Activated naive CD8-positive, alpha-beta T cell treated with anti-CD3 and anti-CD28 coated beads, Interleukin-2, amount 50 U/mL, for 24 hours (primary cell): ENCODE measurements at places on chromosomes 11 and 22.
A peak's percentile ranks its signal among the peaks of the same experiment; 100 is the strongest.

GRCh38 chr11:96050435-96051182, 126.7 kb upstream of the MTMR2 start:
- peaks cover 21% of the 10 kb centered on the region for H3K36me3 ChIP-seq
- no peak overlapping the region for H3K27ac ChIP-seq
- H3K27me3 ChIP-seq, result no peaks in the 10 kb centered on the region
- no peak overlapping the region for H3K4me3 ChIP-seq
- peaks cover 80% of the 10 kb centered on the region for H3K4me1 ChIP-seq

DNA sequence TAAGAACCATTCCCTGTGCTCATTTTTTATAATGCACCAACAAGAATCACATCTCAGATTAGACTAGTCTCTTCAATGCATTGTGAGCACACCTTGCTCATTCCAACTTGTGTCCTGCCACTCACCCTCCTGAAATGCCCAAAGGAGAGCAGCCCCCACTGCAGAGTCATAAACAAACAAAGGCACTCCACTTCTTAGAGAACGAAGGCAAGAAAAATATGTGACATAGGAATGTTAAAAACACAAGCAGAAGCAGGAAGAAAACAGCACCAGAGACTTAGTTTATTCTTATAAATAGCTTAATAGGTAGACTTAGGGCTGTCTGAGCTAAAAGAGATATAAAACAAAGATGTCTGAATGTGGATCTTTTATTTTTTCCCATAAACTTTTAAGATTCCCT, 57.2 kb downstream of the GUCY1A2 start:
- H3K4me1 ChIP-seq, result no peaks in the 10 kb centered on the region
- no peak overlapping the region for H3K4me3 ChIP-seq
- H3K36me3 ChIP-seq, result no peaks in the 10 kb centered on the region
- no peak for DNase-seq
- H3K27ac ChIP-seq, result no peak overlapping the region

DNA sequence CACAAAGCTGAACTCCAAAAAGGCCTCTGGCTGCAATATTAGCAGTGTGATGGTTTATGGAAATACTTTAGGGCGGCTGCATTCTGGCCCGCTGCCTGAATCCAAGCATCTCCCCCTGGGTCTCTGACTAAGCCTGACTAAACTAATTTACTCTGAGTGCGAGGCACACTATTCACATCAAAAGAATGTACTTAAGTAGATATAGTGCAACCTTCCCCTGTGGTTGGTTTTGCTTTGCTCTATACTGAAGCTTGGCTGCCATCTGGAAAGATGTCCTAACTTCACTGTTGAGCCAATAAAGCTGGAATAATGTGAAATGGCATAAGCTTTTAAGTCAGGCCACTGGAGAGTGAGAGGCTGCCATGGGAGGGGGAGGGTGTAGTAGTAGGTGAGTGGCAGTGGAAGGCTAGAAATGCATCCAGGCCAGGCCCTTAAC, 321.6 kb downstream of the AASDHPPT start:
- no peak overlapping the region for H3K27ac ChIP-seq
- H3K4me1 ChIP-seq, result no peaks in the 10 kb centered on the region
- DNase-seq, result no peak
- no peaks in the 10 kb centered on the region for H3K36me3 ChIP-seq

DNA sequence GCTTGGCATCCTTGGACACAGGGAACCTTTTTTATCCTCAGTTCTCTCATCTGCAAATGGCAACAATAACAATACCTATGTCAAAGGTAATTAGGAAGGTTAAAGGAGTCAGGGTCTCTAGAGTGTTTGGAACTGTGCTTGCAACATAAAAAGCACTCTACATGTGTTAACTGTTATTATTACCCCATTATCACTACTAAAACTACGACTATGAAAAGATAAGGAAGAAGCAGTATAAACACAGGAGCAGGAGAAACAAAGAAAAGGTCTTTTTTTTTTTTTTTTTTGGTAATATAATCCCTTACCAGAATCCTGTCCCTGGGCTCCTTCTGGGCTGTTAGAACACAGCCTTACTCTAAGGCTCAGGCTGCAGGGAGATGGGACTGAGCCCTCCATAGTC, 348.2 kb downstream of the CADM1 start:
- H3K4me3 ChIP-seq, result no peak overlapping the region
- H3K27ac ChIP-seq, result no peak overlapping the region
- DNase-seq, result no peak
- H3K36me3 ChIP-seq, result no peaks in the 10 kb centered on the region

- H3K4me1 ChIP-seq, result peaks cover 97% of the 10 kb centered on the region
- peak overlapping the region; percentile 69 for H3K4me3 ChIP-seq
- peak overlapping the region; percentile 96 for H3K27ac ChIP-seq
- DNase-seq, result no peak
These were observed 22.2 kb downstream of the PTPRJ start for GRCh38 chr11:48002561-48002960.

GRCh38 chr11:14454861-14455632, 44.6 kb downstream of the COPB1 start:
- H3K36me3 ChIP-seq, result peaks cover 24% of the 10 kb centered on the region
- DNase-seq, result no peak
- peaks cover 2% of the 10 kb centered on the region for H3K4me1 ChIP-seq
- no peaks in the 10 kb centered on the region for H3K27me3 ChIP-seq
- H3K4me3 ChIP-seq, result no peak overlapping the region

DNA sequence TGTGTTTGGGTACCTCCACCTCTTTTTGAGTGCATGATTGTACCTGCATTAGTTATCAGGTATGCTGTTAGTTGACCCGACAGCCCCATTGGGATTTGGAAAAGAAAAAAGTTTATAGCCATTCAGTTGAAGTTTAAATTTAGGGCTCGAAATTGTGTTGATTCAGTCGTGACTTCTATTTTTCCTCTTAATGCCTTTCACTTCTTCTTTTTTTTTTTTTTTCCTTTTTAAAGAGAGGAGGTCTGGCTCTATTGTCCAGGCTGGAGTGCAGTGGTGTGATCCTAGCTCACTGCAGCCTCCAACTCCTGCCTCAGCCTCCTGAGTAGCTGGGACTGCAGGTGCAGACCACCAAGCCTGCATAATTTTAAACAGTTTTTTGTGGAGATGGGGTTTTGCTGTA, 2.3 kb downstream of the STT3A start:
- peak overlapping the region; percentile 46 for H3K4me3 ChIP-seq
- no peak for DNase-seq
- H3K4me1 ChIP-seq, result peaks cover 41% of the 10 kb centered on the region

GRCh38 chr11:94768602-94769541, 716 bp downstream of the AMOTL1 start:
- peaks cover 44% of the 10 kb centered on the region for H3K27me3 ChIP-seq
- H3K4me3 ChIP-seq, result peak overlapping the region; percentile 73
- no peaks in the 10 kb centered on the region for H3K36me3 ChIP-seq
- peak; percentile 5 for DNase-seq

GRCh38 chr11:44493383-44493782, 72.1 kb upstream of the CD82 start:
- H3K4me1 ChIP-seq, result no peaks in the 10 kb centered on the region
- no peak for DNase-seq
- H3K27ac ChIP-seq, result no peak overlapping the region
- peaks cover 7% of the 10 kb centered on the region for H3K27me3 ChIP-seq

DNA sequence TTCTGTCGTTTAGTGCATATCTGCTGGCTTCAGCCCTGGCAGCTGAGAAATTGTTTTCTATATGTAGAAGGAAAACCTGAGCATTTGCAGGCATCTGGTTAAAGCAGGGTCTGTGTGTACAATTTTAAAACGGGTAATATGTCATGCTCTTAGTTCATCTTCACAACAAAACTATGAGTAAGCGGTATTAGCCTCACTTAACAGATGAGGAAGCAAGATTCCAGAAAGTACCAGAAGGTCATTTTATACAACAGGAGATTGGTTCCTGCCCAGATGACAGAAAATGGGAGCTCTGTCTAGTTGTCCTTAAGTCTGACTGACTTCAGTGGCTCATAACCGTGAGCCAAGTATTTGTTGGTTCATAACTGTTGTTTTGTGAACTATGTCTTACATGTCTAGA, 1.1 kb downstream of the TIMM10B start:
- H3K4me1 ChIP-seq, result peaks cover 36% of the 10 kb centered on the region
- DNase-seq, result no peak
- H3K27me3 ChIP-seq, result no peaks in the 10 kb centered on the region
- H3K4me3 ChIP-seq, result peak overlapping the region; percentile 92

DNA sequence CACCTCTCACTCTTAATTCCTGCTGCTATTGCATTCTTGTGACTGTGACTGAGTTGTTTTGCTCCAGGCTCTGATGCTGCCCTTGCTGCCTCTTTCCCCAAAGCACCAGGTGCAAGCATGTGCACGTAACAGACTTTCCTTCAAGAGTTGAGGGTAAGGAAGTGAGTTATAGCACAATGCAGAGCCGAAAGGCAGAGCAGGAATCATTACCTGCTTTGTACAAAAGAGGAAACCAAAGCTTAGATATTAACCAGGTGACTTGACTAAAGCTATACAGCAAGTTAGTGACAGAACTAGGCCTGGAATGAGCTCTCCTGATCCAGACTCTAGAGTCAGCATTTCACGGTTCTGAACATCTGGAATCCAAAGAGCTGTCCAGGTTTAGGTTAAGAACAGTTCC, 33.6 kb downstream of the NEU3 start:
- DNase-seq, result no peak
- peaks cover 7% of the 10 kb centered on the region for H3K36me3 ChIP-seq
- no peak overlapping the region for H3K4me3 ChIP-seq
- H3K27me3 ChIP-seq, result no peaks in the 10 kb centered on the region
- H3K27ac ChIP-seq, result no peak overlapping the region

DNA sequence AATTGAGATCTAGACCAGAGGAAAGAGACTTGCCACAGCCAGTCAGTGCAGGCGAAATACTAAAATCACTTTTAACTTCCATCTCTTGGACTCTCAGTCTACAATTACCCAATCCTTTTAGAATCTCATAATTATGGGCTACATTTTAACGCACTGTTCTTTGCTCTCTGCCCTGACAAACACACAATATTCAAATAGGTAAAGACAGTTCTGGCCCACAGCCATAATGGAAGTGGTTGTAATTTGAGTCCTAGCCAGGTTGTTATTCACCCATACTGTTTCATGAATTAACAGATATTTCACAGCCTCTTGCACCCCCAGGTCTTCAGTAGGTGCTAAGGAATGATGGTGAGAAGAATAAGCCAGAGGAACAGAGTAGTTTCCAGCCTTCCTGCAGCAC, 830 bp downstream of the C11orf97 start:
- H3K27me3 ChIP-seq, result peaks cover 29% of the 10 kb centered on the region
- no peaks in the 10 kb centered on the region for H3K36me3 ChIP-seq
- no peak overlapping the region for H3K27ac ChIP-seq
- no peak overlapping the region for H3K4me3 ChIP-seq

GRCh38 chr11:135008412-135008811, 596.4 kb upstream of the B3GAT1 start:
- no peaks in the 10 kb centered on the region for H3K4me1 ChIP-seq
- H3K36me3 ChIP-seq, result no peaks in the 10 kb centered on the region
- no peak for DNase-seq
- peaks cover 15% of the 10 kb centered on the region for H3K27me3 ChIP-seq

DNA sequence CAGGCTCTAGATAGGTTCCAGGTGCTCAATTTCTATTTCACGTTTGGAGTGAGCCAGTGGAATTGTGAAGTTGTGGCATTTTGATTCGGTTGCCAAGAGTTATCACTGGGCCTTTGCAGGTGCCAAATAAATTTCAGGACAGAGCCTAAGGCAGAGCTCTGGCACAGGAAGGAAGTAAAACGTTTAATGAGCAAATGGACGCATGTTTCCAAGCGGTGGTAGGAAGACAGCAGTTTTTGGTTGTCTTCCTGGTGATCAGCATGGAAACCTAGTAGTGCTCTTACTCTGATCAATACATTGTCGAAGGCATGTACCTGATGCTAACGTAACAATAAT, 452 bp downstream of the BIRC3 start:
- H3K27ac ChIP-seq, result peak overlapping the region; percentile 96
- DNase-seq, result no peak
- peaks cover 83% of the 10 kb centered on the region for H3K4me1 ChIP-seq
- peaks cover 4% of the 10 kb centered on the region for H3K27me3 ChIP-seq

DNA sequence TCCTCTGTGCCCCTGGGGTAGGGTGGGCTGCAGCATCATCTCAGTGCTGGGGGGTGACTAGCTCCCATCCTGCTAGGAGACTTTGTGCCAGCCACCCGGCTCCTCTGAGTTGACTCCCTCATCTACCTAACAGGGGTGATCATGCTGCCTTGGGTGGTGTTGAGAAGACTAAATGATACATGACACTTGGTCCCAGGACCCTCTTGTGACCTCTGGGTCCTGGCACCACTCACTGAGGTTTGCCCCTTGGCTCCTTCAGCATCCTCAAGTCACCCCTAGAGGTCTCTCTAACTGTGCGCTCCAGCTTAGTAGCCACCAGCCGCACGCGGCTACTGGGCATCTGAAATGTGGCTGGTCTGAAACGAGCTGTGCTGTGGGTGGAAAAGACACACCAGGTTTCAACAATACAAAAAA, 72.1 kb downstream of the LRRC32 start:
- H3K27me3 ChIP-seq, result peaks cover 16% of the 10 kb centered on the region
- H3K4me1 ChIP-seq, result peaks cover 38% of the 10 kb centered on the region

GRCh38 chr22:40525250-40525884, 111.2 kb downstream of the MRTFA start:
- no peak overlapping the region for H3K27ac ChIP-seq
- no peaks in the 10 kb centered on the region for H3K27me3 ChIP-seq
- peaks cover 10% of the 10 kb centered on the region for H3K36me3 ChIP-seq
- H3K4me3 ChIP-seq, result no peak overlapping the region

DNA sequence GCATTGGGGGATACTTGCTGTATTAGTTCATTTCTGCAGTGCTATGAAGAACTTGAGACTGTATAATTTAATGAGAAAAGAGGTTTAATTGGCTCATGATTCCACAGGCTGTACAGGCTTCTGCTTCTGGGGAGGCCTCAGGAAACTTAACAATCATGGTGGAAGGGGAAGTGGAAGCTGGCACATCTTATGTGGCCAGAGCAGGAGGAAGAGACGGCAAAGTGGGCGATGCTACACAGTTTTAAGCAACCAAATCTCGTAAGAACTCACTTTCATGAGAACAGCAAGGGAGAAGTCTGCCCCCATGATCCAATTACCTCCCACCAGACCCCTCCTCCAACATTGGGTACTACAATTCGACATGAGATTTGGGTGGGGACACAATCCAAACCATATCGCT, 55.1 kb downstream of the TMPRSS5 start:
- DNase-seq, result no peak
- H3K36me3 ChIP-seq, result no peaks in the 10 kb centered on the region
- H3K27ac ChIP-seq, result no peak overlapping the region
- no peak overlapping the region for H3K4me3 ChIP-seq
- no peaks in the 10 kb centered on the region for H3K4me1 ChIP-seq

GRCh38 chr11:69884286-69884685, 65.1 kb upstream of the FGF3 start:
- H3K27me3 ChIP-seq, result peaks cover 3% of the 10 kb centered on the region
- H3K36me3 ChIP-seq, result no peaks in the 10 kb centered on the region
- H3K27ac ChIP-seq, result no peak overlapping the region
- no peak for DNase-seq
- H3K4me1 ChIP-seq, result no peaks in the 10 kb centered on the region
- H3K4me3 ChIP-seq, result no peak overlapping the region

GRCh38 chr11:65297026-65297672, 17.5 kb upstream of the CDC42EP2 start:
- no peak overlapping the region for H3K4me3 ChIP-seq
- H3K4me1 ChIP-seq, result no peaks in the 10 kb centered on the region
- H3K27me3 ChIP-seq, result no peaks in the 10 kb centered on the region
- no peak for DNase-seq
